ENCODE measurements at places on chromosomes 4 and X.
A peak's percentile ranks its signal among the peaks of the same experiment; 100 is the strongest.

GRCh38 chrX:118360429-118361125 lies 14.7 kb downstream of the WDR44 start:
- peak; percentile 31 for DNase-seq

GRCh38 chr4:149785696-149786431 lies 29.8 kb downstream of the IQCM start:
- no peak for DNase-seq

GRCh38 chrX:531611-531936 lies 99.0 kb upstream of the SHOX start:
- no peak for DNase-seq

DNA sequence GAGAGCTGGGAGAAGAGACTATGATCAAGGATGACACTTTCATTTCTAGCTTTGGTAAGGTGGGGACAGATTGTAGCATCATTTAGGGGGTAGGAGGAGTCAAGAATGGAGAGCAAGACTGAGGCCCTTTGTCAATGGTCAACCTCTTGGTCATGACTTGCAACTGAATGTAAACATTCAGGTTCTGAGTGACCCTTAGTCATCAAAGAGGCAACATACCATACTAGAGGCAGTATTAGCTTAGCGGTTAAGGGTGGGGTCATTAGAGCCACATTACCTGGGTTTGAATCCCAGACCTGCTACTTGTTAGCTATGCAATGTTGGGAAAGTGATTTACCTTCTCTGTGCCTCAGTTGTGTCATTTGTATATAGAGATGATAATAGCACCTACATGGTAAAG lies 76.5 kb downstream of the MED28 start:
- peak; percentile 80 for DNase-seq

DNA sequence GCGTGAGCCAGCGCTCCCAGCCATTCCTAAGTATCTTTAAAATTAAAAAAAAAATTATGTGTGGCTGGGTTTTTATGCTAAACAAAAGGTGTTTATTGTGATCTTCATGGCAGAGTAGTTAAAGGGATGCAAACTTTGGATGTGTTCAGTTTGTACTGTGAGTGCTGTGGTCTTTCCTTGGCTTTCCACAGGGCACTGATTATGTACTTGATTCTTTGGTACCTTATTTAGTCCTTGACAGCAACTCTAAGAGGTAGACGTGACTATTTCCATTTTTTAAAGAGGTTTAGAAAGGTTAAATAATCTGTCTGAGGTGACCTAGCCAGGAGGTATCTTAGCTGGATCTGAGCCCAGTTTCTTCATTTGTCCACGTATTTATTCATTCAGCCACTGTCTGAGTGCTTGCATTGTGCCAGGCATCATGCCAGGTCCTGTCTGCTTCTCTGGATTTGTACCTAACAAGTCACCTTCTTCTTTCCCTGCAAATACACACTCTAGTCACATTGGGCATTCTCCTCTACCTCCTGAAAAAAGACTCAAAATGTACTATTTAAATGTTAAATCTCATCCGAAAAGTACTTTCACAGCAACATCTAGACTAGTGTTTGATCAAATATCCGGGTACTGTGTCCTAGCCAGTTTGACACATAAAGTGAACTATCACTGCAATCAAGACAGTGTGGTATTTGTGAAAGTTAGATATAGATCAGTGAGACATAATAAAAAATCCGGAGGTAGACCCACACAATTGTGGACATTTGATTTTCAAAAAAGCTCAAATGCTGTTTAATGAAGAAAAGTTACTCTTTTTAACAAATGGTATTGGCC lies 31.5 kb downstream of the WWC2 start:
- no peak for DNase-seq

GRCh38 chr4:6591313-6591712 lies 16.3 kb downstream of the MAN2B2 start:
- DNase-seq = no peak
